CD8-positive, alpha-beta memory T cell (primary cell): ENCODE measurements at places on chromosomes 1 and 21.
A peak's percentile ranks its signal among the peaks of the same experiment; 100 is the strongest.

DNA sequence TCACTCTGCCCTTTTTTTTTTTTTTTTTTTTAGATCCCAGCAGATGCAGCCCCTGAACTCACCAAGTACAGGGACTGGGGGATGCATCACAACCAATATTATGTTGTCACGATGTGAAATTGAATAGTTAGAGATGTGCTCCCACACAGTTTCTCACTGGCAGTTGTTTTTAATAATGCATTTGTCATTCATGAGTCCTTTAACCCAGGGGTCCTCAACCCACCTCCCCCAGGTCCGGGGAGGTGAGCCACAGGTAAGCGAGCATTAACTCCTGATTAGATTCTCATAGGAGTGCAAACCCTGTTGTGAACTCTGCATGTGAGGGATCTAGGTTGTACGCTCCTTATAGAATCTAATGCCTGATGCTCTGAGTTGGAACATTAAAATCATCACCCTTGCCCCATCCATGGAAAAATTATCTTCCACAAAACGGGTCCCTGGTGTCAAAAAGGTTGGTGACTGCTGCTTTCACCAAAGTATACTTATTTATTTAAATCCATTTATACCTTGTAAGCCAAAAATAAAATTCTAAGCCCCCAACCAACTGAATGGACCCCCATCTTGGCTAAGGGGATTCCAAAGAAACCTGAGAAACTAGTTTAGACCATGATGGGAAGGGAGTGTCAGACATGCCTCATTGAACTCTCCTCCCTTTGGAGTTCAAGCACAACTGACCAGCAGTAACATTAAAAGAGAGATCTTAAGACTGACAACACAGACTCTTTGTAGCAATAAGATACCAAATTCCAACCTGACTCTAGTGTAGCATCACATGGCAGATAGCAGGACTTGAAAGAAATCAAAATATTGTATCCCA, 119.3 kb upstream of the ATP1A1 start:
- DNase-seq: no peak

- DNase-seq: no peak
These were observed 24.4 kb upstream of the FAAH start for GRCh38 chr1:46369542-46370213.

DNA sequence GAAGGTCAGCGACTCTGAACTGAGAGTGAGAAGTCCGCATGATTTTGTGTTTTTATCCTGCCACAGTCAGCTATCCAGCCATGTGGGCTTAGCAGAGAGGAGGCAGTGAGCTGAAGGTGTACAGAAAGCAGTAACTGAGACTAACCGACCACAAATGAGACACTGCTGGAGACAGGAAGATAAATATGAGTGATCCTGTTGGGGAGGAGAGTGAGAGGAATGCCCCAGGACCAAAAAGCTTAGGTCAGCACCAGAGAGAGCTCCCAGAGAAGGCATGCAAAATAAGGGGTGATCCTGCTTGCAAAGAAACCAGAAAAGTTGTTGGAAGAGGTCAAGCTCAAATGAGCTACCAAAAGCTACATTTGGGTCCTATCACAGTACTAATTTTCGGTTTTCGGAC, 63.7 kb downstream of the HLCS start:
- DNase-seq: no peak

DNA sequence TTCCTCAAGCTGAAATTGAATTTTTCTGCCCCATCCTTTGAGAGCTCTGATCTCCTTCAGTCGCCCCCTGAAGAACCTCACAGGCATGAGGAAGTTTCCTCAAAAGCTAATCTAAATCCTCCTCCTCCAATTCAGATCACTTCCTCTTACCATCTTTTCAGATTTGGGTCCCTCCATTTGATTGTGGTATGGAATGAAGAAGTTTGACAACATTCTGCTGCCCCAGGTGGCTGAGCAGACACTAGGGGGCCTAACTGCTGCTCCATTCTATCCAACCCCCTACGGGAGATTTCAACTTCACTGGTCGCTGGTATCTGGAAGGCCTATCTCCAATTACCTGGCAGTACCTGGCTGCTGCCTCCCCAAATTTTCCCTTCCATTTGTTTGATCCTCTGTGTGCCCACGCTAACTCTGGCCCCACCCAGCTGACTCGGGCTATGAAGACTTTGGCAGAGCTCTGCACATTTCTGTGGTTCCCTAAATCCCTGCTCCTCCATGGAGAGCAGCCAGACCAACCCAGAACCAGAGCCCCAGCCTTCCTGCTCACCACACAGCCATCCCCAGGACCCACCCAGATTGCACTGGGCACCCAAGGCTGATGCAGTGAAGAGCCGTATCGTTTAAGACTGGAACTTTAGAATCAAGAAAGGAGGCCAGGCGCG, 7.8 kb downstream of the IRF6 start:
- DNase-seq: no peak

GRCh38 chr1:20493839-20494608, 8.0 kb upstream of the CAMK2N1 start:
- DNase-seq: peak; percentile 76

- no peak for DNase-seq
These were observed 71.9 kb downstream of the NTMT2 start for GRCh38 chr1:170217517-170218256.

DNA sequence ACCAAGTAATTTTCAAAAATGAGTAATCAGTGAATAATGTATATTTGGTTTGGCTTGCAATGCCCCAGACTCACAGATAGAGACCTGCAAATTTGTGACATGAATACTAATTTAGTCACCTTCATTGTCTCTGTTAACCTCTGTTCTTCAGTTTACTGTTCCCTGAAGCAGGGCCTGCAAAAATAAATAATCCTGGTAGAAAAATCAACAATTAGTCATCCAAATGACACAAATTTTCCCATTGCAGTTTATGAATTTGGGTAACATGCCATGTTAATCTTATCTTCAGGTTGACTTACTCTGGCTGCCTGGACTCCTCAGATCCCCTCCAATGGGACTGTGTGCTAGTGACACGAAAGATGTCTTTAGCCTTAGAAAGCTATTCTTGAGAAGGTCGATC, 289.5 kb downstream of the PAPPA2 start:
- DNase-seq: no peak

GRCh38 chr1:62159940-62160348, 34.7 kb upstream of the L1TD1 start:
- DNase-seq: no peak

DNA sequence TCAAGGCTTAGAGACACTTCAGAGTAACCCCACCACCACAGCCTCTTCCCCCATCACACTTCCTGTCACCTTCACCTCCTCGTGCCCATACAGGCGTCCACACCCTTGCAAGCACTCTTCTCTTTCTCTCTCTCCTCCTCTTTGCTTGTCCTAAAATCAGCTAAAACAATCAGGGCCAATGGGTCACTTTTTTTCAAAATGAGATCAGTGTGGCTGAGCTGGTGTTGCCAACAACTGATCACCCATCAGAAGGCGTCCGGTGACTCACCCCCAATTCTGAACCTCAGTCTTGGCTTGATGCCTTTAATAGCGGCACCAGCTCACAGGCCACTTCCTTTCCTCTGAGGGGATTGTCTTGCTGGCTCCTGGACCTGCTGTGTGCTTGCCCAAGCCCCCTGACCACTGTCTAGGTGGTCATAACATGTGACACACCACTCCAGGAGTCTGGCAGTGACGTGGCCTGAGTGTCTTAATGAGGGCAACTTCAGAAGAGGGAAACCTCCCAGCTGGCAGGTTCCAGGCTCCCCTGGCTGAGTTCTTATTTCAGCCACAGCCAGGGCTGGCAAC, 1.6 kb downstream of the DRAXIN start:
- peak; percentile 8 for DNase-seq

DNA sequence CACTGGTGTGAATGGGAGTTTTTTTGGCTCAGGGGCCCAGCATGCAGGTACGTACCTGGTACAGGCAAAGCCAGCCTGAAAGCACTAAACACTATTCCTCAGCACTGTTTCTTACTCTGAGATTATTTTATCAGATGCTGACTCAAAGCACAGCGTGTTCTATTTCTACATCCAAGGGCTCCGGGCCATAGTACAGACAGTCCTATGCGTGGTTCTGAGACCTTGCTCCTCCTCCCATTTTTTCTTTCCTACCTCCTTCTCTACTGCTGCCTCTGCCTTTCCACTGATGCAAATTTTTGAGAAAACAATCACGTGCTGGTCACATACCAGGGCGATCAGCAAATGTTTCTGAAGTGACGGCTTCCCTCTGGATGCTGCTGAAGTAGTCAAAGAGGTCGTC, 36.3 kb downstream of the PDPN start:
- no peak for DNase-seq

DNA sequence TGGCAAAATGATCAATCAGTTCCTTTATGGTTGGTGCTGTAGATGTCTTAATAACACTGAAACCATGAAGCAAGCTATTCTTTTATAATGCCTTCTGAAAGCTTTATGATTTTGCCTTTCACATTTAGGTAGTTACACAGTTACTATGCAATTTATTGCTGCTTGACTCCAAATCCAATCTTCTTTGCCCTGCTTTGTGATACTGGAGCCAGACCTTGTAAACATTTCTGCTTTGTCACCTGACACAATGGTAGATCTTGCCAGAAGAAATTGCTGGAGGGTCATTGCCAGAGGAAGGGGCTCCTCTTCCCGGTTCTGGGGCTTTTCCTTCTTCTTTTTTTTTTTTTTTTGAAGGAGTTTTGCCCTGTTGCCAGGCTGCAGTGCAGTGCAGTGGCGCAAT, 40.5 kb upstream of the KLF17 start:
- no peak for DNase-seq

- no peak for DNase-seq
These were observed 792.8 kb downstream of the USP25 start for GRCh38 chr21:16522548-16522947.

DNA sequence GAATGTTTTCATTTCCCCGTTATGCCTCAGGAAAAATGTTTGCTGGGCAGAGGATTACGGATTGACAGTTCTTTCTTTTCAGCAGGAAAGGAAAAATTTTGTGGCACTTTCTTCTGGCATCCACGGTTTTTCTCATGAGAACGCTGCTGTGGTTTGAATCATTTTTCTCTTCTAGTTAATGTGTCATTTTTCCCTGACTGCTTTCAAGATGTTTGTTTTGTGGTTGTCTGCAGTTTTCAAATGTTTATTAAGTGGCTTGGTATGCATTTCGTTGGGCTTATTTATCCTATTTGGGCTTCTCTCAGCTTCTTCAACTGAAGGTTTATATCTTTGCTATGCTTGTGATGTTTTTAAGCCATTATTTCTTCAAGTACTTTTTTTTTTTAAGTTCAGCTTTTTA, 359.0 kb downstream of the RGS7 start:
- DNase-seq: no peak

GRCh38 chr1:203046984-203047630, 20.8 kb downstream of the PPFIA4 start:
- DNase-seq: no peak

DNA sequence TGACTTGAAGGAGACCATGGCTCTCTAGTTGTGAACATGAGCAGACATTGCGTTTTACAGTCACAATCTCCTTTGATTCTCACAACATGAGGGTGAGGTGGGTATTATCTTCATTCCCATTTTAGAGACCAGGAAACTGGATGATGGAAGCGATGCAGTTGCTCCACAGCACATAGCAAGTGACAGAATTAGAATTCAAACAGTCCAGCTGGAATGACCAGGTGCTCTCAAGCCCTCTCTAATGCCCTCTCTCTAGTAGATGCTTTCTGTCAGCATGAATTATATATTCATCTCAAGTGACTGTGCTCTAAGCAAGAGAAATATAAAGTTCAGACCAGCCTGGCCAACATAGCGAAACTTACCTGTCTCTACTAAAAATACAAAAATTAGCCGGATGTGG, 9.8 kb upstream of the KIF1B start:
- DNase-seq: no peak

- peak; percentile 74 for DNase-seq
These were observed 416 bp upstream of the TNFRSF14 start for GRCh38 chr1:2555634-2556276.

- DNase-seq: no peak
These were observed 15.3 kb upstream of the SSX2IP start for GRCh38 chr1:84705513-84705912.

DNA sequence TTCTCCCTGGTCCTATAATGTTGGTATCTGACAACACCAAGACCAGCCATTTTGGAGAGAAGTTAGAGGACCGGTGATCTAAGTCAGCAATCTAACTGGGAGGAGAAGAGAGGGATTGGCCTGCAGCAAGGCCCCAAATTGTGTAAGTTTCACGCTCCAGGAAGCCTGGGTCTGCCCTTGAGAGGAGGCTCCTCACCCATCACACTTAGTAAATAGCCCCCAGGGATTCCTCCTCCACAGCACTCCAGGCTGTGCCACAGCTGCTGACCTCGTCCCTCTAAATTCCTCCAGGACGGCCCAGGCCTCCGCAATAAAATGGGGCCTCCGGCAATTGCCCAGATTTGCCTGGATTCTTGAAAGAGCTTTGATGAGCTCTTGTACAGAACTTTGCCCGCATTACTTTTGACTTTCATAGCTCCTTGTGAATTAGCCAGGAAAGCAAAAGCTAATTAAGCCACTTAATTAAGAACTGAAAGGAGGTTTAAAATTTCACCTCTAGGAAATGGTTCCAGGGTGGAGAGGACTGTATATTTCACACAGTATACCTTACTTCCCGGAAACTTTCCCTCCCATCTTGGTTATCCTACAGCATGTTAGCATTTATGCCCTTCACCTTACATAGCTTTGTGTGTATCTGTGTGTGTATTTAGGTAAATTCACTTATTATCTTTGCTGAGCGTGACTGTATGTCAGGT, 90.5 kb downstream of the LAMC2 start:
- DNase-seq: no peak

DNA sequence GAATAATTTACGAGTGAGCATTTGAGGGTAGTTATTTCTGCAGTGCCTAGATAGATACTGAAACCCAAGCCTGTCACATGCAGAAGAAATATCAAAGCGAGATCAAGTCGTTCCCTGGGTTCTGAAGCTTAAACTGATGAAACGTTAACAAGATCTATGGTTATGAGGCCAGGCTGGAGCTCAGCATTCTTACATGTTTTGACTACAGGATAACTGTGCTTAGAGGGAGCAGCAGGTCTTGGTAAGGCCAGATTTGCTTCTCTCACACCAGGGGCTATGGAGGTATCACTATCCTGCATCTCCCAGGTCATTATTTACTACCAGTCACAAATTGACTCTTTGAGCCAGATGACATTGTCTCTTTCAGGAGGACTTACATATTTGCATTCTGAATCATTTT, 1401.4 kb upstream of the PRMT6 start:
- DNase-seq: no peak
